A549 treated with RU486 at 1 μM for 4 hours (cell line): ENCODE measurements at places on chromosomes 16 and 17. TPM values are rescaled to one million over a fixed set of nuclear protein-coding genes. Genes with fewer than 3 reads are reported as not detected.

Gene TOP2A
- 132 to 273 TPM (median 231 TPM) in 5 replicates for total RNA-seq

Gene MGAT5B
- total RNA-seq, result 16.0 to 25.5 TPM (median 22.3 TPM) in 5 replicates

Gene HIRIP3
- total RNA-seq, result 13.7 to 15.6 TPM (median 14.3 TPM) in 5 replicates

Gene RRAD
- 7.4 to 17.6 TPM (median 12.5 TPM) in 5 replicates for total RNA-seq

Gene CCL14
- total RNA-seq, result not detected in 5 replicates

Gene SPSB3
- 13.2 to 26.3 TPM (median 22.3 TPM) in 5 replicates for total RNA-seq

Gene SLC35G6
- total RNA-seq, result not detected in 5 replicates

Gene KRTAP2-2
- not detected in 5 replicates for total RNA-seq

Gene ABCC11
- 0.11 to 0.20 TPM (median 0.18 TPM) in 4 of 5 replicates, not detected in the other for total RNA-seq

Gene SDR42E2
- total RNA-seq, result not detected in 5 replicates

Gene WNT9B
- not detected in 5 replicates for total RNA-seq

Gene ADAP2
- 2.0 to 3.8 TPM (median 2.8 TPM) in 5 replicates for total RNA-seq

Gene CCL22
- total RNA-seq, result 0.06 to 0.08 TPM (median 0.06 TPM) in 3 of 5 replicates, not detected in the others

Gene DNAH3
- total RNA-seq, result 0.07 to 0.17 TPM (median 0.13 TPM) in 5 replicates

Gene HOXB8
- 7.8 to 12.5 TPM (median 10.2 TPM) in 5 replicates for total RNA-seq

Gene SLC16A6
- 0.30 to 0.54 TPM (median 0.36 TPM) in 5 replicates for total RNA-seq

Gene CIITA
- 0.03 to 0.08 TPM in 2 of 5 replicates, not detected in the others for total RNA-seq

Gene ARL5C
- not detected in 5 replicates for total RNA-seq

Gene FBXL16
- total RNA-seq, result 1.7 to 3.4 TPM (median 2.9 TPM) in 5 replicates

Gene CXCL16
- total RNA-seq, result 13.8 to 20.0 TPM (median 17.9 TPM) in 5 replicates

Gene KRT31
- total RNA-seq, result not detected in 5 replicates

Gene ACSM2A
- total RNA-seq, result not detected in 5 replicates

Gene CACNG1
- 0.10 to 0.21 TPM (median 0.13 TPM) in 4 of 5 replicates, not detected in the other for total RNA-seq

Gene FOXC2
- 2.1 to 3.4 TPM (median 2.9 TPM) in 5 replicates for total RNA-seq

Gene HBA1
- total RNA-seq, result 0.55 to 1.8 TPM (median 1.1 TPM) in 4 of 5 replicates, not detected in the other

Gene KRTAP4-1
- 0.17 to 0.25 TPM (median 0.24 TPM) in 4 of 5 replicates, not detected in the other for total RNA-seq

Gene ATP2A1
- 1.6 to 4.1 TPM (median 2.7 TPM) in 5 replicates for total RNA-seq

Gene ITPRIPL2
- 9.0 to 18.4 TPM (median 14.6 TPM) in 5 replicates for total RNA-seq

Gene KRTAP4-12
- not detected in 5 replicates for total RNA-seq

Gene SLC2A4
- total RNA-seq, result 0.07 to 0.29 TPM (median 0.17 TPM) in 5 replicates

Gene CAVIN1
- 414 to 491 TPM (median 479 TPM) in 5 replicates for total RNA-seq

Gene PIEZO1
- 90.3 to 153 TPM (median 131 TPM) in 5 replicates for total RNA-seq

Gene CBFA2T3
- 0.21 to 0.56 TPM (median 0.23 TPM) in 5 replicates for total RNA-seq

Gene KRT17
- total RNA-seq, result 0.54 to 0.96 TPM (median 0.90 TPM) in 5 replicates

Gene DNAH9
- total RNA-seq, result 0.05 TPM in 1 of 5 replicates, not detected in the others

Gene PITPNM3
- total RNA-seq, result 1.6 to 2.2 TPM (median 1.8 TPM) in 5 replicates
